ENCODE measurements at places on chromosomes 2 and 18.

DNA sequence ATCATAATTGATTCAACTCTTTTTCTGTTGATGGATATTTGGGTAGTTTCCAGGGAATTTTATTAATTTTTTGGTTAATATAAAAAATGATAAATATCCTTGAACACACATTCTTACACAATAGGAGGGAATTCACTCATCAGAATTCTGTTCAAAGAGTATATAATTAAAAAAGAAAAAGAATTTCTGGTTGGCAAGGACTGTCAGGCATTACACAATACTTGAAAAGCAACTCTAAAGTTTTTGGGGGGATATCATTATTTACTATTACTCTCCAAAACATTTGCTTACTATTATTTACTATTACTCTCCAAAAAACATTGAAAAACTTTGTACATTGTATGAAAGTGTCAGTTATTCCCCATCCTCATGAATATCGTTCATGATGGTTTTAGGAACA lies 38.0 kb downstream of the G6PC2 start:
- DNase-seq = no peak

- DNase-seq = peak; percentile 67
These were observed 26.8 kb upstream of the MYO1B start for GRCh38 chr2:191218292-191218898.

GRCh38 chr2:134690629-134691215 lies 28.1 kb downstream of the TMEM163 start:
- DNase-seq = no peak

- DNase-seq = no peak
These were observed 135.3 kb downstream of the ZNF236 start for GRCh38 chr18:76957384-76958355.

DNA sequence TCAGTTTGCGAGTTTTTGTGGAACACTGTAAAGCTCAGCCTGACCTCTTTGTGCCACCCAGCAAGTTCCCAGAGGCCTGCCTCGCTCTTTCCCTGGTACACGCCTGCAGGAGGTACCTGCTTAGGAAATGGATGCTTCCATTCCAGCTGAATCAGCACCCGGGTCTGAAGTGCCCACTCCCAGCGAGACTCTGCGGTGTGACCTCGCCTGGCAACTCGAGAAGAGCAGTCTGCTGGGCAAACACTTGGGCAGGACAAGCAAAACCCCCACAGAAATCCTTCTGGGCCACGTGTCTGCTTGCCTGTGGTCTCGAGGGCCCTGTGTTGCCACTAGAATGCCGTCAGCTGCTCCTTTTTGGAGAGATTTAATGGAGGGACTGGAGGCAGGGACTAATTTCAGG lies 127.6 kb downstream of the MAPK4 start:
- no peak for DNase-seq

DNA sequence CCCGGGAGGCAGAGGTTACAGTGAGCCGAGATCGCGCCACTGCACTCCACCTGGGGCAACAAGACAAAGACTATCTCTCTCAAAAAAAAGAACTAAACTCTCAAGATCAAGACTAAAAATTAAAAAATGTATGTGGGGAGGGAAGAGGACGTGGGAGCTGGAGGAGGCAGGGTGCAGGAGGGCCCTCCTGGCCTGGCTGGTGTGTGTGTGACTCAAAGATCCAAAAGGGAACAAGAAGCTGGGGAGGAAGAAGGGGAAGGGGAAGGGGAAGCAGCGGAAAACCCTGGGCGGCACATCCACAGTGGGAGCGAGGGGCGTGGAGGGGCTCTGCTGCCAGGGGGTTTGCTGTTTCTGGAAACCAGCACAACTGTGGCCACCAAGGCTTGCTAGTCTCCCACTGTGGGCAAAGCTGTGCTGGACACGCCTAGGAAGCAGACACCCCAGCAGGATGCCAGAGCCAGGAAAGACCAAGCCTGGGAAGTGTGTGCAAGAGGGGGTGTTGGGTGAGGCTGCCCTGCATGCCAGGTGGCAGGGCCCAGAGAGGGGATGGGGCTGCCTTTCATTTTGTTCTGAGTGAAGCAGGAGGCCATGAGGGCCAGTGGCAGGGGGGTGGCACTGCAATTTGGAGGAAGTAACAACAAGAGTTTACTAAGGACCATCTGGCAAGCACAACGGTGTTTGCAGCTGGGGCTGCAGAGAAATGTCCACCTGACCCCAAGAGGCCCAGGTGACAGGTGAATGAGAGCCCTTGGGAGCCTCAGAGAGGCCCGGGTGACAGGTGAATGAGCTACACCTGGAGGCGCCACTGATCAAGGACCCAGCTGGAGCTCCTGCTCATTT lies 44.5 kb downstream of the ANO7 start:
- no peak for DNase-seq

GRCh38 chr2:137886083-137886831 lies 78.0 kb upstream of the HNMT start:
- DNase-seq = no peak

GRCh38 chr2:195709901-195710806 lies 53.1 kb downstream of the SLC39A10 start:
- no peak for DNase-seq

DNA sequence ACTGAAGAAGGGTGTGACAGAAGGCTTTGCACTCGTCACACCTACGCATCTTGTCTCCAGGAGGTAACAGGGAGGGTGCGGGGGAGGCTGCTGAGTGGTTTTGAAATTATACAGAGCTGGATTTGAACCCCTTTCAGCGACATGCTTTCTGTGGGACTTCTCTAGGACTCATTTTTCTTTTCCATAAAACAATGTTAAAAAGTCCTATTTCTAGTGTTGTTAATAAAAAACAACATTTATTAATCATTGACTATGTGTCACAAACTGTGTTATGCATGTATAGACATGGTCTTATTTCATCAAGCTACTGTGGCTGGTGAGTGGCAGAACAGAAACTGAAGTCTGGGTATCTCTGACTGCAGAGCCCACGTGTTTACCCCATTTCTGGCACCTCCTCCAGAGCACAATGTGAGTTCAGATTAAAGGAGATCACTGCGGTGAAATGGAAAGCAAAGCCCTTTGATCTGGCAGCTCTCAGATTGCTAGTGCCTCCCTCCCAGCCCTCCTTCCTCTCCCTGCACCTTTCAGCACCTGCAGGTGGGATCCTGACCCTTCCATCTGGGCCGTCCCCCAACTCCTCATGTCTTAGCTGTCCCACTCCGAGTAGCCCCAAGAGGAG lies 315.5 kb upstream of the MYT1L start:
- DNase-seq = peak; percentile 75

DNA sequence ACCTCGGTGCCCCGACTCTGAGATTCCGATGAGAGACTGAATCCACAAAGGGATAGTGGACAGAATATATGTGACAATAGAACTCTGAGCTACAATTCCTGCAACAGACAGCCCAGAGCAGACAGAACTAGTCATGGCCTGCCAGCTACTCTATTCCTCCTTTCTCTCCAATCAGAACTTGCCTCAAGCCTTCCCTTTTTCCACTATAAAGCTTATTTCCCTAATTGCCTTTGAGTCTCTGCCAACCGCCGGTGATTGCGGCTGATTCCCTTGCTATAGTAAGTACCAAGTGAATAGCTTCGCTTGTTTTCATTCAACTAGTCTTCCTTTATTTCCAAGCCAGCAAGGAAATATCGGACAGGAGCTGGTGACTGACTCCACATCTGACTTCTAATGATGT lies 96.8 kb downstream of the DSC3 start:
- DNase-seq = no peak

DNA sequence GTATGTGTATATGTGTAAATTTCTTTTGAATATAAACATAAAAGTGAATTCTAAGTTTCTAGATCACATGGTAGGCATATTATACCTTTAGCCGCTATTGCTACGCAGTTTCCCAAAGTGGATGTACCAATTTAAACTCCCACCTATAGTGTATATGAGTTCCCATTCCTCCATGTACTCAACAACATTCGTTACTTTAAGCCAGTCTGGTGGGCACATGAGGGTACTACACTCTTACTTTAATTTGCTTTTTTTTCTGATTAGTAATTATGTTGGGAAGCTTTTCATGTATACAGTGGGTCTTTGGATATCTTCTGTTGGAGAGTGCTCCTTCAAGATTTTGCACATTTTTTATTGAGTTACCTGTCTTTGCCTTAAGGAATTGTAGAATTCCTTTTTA lies 683.8 kb downstream of the ERBB4 start:
- no peak for DNase-seq

DNA sequence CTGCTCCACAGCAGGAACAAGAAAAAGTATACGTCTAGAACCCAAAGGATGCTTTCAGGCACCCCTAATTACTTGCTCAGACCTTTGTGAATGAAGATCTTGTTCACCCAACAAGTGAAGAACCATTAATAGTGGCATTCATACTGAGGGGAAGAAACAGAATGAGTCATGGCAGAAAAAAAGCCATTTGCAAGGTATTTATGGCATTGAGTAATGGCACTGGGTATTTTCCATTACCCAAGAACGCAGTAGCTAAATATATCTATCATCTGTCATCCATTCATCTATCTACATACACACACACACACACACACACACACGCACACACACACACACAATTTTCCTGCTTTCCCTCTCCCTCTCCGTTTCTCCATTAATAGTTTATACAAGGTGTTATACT lies 56.4 kb upstream of the XIRP2 start:
- DNase-seq = no peak

DNA sequence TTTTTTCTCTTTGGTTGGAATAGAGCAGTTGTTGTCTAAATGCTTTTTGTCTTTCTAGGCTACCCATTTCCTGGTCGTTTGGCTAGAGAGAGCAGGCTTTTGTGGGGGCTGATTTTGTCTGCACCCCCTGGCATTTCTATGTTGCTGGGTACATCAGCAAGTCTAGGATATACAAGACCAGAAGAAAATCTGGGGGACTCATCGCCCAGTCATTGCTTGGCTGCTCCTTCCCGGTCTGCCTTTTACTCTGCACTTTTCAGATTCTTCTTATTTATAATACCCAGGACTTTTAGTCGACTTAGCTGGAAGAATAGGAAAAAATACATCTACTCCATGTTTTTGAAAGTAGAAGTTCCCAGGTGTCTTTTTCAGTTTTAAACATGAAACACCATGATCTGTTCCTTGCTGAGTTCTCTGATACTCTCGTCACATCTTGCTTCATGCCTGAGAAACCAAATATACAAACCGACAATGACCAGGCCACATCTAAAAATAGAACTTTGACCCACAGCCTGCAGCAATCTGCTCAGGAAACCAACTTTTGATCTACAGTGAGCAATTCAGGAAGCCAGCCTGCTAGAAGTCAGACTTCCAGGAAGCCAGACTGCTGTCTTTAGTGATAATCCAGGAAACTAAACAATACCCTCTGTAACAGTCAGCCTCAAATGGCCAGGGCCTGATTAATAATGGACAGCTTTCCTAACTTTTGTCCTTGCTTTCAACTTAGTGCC lies 163.8 kb upstream of the MEX3C start:
- no peak for DNase-seq

DNA sequence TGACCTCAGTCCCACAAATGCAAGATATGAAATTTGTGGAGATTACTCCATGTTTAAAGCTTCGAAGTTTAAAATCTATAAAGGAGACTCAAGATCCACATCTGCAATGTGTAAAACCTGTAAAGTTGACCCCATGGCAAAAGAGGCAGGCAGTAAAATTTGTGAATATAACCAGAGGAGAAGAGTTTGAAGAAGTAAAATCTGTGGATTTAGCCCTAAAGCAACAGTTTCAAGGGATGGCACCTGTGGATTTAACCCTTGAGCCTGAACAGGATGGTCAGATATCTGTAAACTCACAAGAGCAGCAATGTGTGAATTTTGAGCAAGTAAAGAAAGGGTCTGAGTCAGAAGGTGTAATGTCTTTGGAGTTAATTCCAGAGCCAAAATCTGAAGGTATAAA lies 11.2 kb upstream of the ZNF512 start:
- no peak for DNase-seq

- DNase-seq = peak; percentile 64
These were observed 1.3 kb downstream of the INPP4A start for GRCh38 chr2:98445683-98446581.

- DNase-seq = no peak
These were observed 253.5 kb downstream of the LDLRAD4 start for GRCh38 chr18:13471971-13472628.

DNA sequence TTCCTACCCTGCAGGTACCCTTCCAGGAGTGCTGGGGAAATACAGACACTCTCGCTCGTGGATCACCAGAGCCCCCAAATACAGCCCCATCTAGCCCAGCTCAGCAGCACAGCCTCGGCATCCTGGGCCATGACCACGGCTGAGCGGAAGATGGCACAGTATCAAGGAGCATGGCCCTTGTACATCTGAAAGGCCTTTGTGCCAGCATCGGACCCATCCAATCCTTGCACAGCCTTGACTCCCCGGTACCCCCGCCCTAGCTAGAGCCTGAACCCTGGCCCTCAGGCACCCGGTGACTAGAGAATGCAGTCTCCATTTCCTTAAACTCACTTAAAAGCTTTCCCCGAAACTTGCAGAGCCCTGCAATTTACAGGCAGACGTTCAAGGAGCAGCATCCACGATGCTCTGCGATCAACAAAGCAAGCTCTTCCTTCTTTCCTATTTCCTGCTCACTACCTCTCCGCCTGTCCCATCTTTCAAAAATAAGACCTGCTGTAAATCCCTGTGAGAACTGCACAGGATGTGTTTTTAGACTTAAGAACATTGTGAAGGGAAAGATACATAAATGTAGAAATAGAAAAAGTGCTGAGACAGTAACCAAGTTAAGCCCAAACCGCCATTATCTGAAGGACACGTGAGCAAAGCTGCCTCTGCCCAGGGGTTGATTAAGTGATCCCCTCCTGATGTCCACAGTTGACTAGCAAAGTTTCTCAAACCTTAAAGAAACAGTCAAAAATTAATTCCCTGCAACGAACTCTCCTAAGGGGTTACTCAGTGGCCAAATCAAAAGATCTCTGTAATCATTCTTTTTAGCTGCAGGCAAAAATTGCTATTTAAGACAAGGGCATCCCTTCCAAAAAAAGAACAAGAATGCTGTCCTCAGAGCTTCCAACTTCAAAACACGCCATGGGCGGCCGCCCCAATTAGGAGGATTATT lies 48.5 kb downstream of the ZNF516 start:
- DNase-seq = no peak

- no peak for DNase-seq
These were observed 887.9 kb downstream of the NRXN1 start for GRCh38 chr2:50143822-50144575.

DNA sequence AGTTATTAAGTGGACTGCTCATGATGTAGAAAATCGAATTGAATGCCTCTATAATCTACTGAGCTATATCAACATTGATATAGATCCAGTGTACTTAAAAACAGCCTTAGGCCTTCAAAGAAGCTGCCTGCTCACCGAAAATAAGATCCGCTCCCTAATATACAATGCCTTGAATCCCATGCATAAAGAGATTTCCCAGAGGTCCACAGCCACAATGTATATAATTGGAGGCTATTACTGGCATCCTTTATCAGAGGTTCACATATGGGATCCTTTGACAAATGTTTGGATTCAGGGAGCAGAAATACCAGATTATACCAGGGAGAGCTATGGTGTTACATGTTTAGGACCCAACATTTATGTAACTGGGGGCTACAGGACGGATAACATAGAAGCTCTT lies 2.0 kb downstream of the KLHL23 start:
- DNase-seq = no peak

Data from activated naive CD4-positive, alpha-beta T cell treated with anti-CD3 and anti-CD28 coated beads for 36 hours (primary cell).